ENCODE measurements at places on chromosomes 3 and 15.
A peak's percentile ranks its signal among the peaks of the same experiment; 100 is the strongest.

- no peak for DNase-seq
These were observed 41.0 kb upstream of the SLC41A3 start for GRCh38 chr3:126124896-126125295.

DNA sequence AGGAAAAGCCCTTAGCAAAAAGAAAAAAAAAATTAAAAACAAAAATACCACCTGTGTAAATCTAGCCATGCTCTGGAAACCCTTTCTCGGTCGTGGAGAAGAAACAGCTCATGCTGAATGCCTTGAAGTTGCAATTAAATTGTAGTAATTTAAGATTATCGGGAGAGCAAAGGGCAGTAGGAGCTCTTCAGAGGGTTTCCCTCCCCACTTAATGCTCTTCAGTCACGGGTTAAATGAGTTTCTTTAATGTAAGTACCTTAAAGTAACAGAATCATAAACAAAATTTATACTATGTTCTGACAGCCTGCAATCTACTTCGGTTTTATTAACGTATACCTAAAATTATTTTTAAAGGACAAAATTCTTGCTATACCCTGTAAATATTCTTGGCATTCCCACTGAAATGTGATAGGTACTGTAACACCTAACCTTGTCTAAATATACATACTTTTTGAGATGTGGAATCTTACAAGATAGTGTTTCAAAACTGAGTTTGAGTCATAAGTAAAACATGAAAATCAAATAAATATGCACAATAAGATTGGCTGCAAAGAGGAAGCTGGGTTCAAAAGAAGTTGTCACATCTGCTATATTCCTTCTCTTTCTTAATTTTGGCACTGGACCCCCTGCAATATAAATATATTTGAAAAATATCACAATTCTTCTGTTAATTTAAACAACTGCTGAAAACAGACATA lies 5.3 kb downstream of the FOXP1 start:
- no peak for DNase-seq

DNA sequence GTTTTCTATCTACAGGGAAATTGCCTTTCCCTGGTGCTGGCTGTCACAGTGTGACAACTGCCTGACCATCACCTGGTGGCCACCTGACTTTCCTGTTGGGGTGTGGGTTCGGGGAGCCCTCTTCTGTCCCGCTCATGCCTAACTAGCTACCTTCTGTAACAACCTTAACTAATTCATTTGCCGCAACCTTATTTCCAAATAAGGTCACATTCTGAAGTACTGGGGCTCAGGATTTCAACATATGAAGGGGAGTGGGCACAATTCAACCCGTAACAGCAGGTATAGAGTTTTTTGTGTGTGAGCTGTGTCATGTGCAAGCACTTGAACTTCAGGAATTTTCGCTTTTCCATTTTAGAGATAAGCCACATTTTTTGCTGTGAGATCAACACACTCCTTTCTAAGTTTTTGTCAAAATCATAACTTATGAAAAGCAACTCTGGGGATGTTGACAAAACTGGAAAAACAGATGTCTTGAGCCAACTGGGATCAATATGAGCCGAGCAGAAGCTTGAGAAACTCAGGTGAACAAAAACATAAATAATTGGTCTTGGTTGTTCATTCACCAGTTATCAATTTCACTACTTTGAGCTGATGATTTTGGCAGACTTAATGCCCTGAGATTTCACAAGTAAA lies 242.0 kb upstream of the RGMA start:
- no peak for DNase-seq

DNA sequence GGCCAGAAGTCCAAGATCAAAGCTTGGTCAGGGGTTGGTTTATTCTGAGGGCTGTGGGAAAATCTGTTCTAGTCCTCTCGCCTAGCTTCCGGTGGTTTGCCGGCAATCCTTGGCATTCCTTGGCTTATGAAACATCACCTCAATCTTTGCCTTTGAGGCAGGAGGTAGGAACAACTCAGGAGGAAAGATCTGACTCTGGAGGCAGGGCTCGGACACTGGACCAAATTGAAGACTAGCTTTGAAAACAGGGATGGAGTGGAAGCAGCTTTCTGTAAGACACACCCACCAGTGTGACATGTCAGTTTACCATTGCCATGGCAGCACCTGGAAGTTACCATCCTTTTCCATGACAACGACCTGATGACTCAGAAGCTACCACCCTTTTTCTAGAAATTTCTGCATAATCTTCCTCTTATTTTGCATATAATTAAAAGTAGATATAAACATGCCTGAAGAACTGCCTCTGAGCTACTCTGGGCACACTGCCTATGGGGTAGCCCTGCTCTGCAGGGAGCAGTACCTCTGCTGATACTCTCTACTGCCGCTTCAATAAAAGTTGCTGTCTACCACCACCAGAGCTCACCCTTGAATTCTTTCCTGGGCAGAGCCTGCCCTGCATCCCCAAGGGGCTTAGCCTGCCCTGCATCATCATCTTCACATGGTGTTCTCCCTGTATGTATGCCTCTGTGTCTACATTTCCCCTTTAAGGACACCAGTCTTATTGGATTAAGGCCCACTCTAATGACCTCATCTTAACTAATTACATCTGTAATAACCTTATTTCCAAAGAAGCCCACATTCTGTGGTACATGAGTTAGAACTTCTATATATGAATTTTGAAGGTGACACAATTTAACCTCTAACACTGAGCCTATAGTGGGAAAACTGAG lies 38.3 kb upstream of the TM4SF4 start:
- no peak for DNase-seq

DNA sequence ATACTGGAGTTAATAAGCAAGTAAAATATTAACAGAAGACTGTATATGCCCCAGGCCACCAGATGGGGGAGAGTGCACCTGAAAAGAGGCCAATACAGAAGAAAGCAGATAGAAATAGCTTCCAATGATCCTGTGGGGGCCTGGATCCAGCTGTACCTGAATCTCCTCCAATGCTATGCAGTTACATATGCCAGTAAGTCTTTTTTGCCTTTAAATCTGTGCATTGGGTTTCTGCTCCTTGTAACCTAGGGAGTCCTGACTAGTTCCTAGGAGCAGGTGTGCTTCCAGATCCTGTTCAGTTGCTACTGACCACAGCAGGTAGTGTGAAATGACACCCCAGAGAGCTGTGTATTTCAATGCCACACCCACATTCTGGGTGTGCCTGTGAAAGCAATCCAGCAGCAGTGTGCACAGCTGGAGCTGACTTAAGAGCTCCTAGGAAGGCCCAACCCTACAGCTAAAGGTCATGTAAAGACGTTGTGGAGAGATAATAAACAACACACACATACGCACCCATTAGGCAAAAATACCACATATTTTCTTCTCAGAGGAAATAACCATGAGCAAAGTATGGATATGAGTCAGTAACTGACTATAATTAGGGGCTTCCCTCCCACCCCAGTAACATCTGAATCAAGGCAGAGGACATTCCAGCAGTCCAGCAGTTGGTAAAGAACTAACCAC lies 62.2 kb upstream of the AKAP13 start:
- DNase-seq = peak; percentile 50

DNA sequence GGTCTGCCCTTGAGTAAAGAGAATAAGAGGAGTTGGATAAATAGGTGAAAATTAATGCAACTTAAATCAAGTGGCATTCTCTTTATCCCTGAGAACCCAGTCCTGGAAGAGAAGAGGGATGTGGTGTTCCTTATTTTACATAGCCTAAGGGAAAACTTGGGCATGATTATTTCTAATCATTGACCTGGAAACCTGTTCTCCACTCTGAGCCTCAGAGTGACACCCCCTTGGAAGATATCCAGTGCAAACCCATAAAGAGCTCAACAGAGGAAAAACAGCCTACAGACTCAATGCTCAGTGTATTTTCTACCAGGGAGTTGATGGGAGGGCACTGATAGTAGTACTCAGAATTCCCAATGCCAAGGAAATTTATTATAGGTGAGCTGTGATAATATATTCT lies 22.0 kb downstream of the SLC15A2 start:
- no peak for DNase-seq

DNA sequence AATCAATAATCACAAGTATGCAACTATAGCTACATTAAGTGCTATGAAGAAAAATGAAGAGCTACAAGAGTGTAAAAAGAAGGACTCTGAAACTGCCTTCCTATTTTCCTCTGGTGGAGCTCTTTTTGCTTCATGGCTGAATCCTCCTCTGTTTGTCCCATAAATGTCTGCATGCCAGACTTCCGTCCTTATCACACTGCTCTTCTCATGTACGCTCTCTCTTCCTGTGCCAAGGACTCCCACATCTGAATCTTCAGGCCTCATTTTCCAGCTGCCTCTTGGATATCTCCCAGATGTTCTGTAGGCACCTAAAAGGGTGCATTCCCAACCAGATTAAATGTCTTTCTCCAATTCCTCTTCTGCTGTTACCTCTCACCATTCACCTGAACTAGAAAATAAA lies 123.7 kb downstream of the MECOM start:
- no peak for DNase-seq

GRCh38 chr15:66094331-66094730 lies 159.2 kb downstream of the MEGF11 start:
- no peak for DNase-seq

GRCh38 chr3:128012050-128012449 lies 40.2 kb upstream of the SEC61A1 start:
- DNase-seq = no peak

DNA sequence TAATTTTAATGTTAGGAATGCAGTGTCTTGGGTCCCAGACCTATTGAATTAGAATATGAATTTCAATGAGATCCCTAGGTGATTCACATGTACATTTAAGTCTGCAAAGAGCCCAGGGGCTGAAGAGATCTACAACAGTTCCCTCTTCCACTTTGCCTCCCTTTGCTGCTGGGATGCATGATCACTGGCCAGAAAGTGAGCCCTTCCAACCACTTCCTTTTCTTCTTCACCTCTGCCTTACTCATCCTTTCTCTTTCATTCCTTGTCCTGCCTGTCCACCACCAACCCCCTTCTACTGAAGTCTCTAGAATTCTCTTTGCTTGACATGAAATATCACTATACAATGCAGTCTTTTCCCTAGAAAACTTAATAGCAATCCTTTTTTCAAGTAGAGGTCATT lies 222.4 kb upstream of the LRIG1 start:
- no peak for DNase-seq

DNA sequence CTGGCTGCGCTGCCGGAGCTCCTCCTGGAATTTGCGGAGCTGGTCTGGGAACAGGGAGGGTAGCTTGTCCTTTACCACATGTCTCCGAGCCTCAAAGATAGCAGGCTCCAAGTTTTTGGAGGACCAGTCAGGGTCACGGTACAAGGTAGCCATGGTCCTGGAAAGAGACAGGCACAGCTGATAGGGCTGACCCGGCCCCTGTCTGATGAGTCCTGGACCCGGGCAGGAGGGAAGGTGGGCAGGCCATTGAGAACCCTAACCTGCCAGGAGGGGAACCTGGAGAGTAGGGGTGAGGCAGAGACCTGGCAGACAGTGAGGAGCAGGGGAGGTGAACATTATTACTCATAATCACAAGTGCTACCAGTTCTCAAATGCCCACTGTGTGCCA lies 20.4 kb upstream of the EHD4 start:
- no peak for DNase-seq

DNA sequence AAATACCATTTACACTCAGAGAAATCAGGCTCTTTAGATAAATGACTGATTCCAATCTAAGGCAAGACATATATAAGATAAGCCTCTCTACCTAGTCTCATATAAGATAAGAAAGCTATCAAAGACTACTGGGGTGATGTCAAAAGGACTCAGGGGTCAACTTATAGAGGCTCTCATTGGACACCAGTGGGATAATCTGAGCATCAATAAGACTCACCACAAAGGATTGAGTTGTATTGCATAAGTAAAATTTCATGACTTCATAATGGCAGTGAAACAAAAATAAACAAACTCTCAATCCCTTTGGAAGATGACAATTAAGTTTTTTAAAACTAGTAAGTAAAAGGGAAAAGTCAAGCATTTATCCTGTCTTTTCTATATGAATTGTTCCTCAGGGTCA lies 317.8 kb downstream of the SHQ1 start:
- no peak for DNase-seq

- no peak for DNase-seq
These were observed 179.3 kb upstream of the UBE2E1 start for GRCh38 chr3:23626442-23626841.

GRCh38 chr3:144324076-144324475 lies 352.5 kb downstream of the DIPK2A start:
- no peak for DNase-seq

GRCh38 chr15:101320501-101321052 lies 25.5 kb upstream of the SNRPA1 start:
- DNase-seq = no peak

DNA sequence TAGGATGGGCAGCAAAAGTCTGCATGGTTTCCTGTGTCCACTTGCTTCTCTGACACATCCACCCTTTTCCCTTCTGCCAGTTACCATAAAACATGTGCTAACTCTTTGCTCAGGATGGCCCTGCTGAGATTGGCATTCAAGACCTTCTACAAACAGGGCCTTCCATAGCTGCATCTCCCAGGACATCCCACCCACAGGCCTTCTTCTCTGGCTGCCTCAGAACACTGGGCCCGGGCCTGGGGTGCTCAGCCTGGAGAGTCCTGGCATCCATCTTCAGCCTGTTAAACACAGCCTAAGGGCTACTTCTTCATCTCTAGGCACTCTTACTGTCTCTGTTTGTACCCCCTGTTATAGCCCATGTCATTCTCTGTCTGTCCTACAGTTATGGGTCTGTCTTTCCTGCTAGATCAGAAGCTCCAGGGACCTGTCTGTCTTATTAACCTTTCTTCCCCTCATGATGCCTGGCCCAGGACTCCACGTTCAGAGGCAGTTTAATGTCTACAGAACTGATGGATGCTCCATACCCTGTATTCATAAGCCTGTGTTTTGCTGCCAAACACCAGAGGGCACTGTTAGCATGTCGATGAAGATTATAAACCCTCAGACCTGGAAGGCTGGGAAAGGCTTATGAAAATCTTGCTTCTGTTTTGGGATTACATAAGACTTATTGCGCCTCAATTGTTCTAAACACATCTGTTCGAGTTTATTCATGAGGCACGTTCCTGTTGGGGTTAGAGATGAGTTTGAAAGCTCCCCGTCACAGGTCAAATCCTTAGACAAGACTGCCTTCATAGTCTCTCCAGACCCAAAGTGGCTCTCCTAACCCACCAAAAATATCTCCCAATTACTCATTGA lies 16.5 kb downstream of the SEMA3G start:
- peak; percentile 63 for DNase-seq

- no peak for DNase-seq
These were observed 64.3 kb upstream of the GOLGA8B start for GRCh38 chr15:34647569-34648293.

- DNase-seq = peak; percentile 55
These were observed 129.5 kb downstream of the THRB start for GRCh38 chr3:24365168-24365567.

Data from HTR-8/SVneo (cell line).